ENCODE measurements at places on chromosomes 2 and 18. TPM values are rescaled to one million over a fixed set of nuclear protein-coding genes. Genes with fewer than 3 reads are reported as not detected.

Gene TRIM43
- total RNA-seq: not detected

Gene C2orf78
- not detected for total RNA-seq

Gene OR6B2
- total RNA-seq: not detected

Gene ALPG
- not detected for total RNA-seq

Gene UGT1A3
- total RNA-seq: not detected

Gene RTP5
- 0.12 TPM for total RNA-seq

DNA sequence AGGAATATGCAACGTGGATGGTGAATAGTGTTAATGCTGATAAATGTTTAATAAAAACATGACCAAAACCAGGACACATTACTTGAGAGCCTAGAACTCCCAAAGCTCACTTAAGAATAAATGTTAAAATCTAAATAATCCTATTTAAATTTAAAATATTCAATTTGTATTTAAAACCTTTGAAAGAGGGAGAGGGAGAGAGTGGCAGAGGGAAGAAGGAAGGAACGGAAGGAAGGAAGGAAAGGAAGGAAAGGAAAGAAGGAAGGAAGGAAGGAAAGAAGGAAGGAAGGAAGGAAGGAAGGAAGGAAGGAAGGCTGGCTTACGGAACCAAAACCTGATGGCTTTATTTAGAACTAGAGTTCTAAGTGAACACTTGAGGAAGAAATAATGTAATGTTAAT lies 324.1 kb upstream of the SYT4 start:
- no peak for DNase-seq

DNA sequence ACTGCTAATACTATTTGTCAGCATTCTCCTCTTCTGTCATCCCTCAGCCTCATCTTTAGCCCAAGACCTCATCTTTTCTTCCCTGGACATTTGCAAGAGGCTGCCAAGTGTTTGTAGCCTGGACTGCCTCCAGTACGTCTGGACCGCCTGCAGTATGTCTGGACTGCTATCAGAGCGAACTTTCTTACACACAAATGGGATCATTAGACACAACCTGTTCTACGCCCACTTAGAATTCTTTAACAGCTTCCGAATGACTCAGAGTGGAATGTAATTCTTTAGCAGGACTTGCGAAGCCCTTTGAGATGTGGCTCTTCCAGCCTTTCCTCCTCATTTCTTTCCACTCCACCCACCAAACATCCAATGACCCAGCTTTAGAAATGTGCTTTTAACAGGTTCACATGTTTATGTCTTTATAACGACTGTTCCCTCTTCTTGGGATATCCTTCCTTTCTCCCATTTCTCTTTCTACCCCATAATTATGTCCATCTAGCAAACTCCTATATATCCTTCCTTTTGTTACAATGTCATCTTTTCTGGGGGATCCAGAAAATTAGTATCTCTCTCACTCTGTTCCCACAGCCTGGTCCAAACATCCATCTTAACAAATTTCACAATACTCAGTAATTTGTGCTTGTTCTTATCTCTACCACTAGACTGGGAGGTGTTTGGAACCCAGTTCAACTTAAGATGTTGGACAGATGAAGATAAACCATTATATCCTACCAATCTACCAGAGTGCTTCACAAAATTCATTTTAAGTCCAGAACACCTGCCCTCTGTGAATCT lies 171.3 kb upstream of the PGAP1 start:
- no peak for DNase-seq

DNA sequence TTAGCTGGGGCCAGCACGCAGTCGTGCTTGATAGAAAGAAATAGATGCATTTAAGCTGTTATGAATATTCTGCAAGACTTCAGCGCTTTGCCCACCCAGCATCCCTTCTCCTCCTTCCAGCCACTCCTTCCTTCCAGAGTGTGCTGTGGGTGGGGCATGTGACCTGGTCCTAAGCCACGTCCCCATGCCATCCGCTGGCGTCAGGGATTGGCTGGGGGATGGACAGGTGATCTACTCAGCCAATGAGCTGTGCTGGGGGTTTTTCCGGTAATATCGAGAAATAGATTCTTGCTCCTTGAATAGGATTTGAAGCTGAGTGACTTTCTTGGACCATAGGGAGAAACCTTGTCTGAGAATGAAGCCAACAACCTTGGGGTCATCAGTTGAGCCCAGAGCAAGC lies 4.8 kb upstream of the ZAP70 start:
- DNase-seq: no peak

DNA sequence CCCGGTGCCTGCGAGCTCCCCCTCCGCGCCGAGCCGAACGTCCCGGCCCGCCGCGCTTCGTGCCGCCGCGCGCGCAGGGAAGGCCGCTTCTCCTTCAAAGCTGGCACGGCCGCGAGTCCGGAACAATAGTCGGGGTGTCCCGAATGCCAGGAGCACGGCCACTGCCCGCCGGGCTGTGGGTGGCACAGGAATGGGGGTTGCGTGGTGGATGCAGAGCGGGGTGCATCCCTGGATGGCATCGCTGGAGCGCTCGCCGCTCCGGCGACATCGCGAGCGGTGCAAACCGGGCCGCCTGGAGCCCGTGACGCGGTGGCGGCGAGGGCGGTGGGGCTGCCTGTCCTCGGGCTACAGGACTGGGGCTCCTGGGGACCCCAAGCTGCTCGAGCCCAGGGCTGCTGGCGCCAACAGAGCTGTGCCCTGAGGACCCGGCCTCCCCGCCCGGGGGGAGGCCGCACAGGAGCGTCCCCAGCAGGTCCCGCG lies 1.1 kb upstream of the SATB2 start:
- no peak for DNase-seq

- DNase-seq: no peak
Measured at GRCh38 chr2:2523461-2524347, 192.6 kb upstream of the MYT1L start.

DNA sequence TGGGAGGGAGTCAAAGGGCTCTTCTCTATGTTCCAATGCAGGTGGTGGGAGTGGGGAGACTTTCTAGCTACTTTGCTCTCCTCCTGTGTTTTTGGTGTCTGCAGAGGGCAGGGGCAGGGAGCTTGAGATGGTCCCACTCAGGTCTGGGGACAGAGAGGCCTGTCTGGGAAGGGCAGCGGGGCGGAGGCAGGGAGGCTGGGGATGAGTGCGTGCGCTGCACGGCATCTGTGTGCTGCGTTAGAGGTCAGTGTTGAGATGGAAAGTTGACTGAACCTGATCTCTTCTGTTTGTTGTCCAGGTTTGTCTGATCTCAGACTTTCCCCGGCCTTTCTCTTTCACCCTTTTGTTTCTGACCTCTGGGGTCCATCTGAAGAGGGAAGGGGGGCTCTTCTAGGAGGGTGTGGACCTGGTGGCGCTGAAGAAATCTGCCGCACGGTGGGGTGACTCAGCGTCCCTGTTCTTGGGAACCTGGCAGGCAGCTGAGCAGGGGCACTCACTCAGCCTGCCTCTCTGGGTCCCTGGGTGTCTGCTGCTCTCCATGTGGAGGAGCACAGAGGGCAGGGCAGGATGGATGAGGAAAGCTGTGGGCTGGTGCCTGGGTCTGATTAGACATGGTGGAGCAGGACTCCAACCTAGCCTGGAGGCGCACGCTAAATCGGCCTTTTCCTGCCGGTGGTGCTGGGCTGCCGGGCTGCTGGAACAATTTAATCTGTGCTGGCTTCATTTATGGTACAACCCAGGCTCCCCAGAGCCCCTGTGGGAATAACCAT lies 24.1 kb downstream of the IGFBP2 start:
- DNase-seq: no peak

- DNase-seq: peak; percentile 20
Measured at GRCh38 chr2:118224895-118225311, 136.6 kb downstream of the INSIG2 start.

GRCh38 chr2:170324640-170325046 lies 146.7 kb downstream of the MYO3B start:
- no peak for DNase-seq

DNA sequence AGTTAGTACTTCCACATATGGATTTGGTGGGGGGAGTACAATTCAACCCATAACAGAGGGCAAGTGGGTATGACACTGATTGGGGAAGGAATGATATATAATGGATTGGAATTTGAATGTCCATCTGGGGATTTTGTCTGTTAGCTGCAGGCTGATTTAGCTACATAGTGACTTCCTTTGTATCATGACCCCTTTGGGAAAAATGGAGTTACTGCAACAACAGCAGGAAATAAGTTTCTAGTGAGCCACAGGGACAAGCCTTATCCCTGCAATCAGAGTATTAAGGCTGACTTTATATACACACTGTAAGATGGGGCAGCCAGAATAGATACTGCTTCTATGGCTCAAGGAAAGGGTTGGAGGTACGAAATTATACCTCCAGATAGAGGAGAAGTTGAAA lies 404.4 kb upstream of the MEIS1 start:
- no peak for DNase-seq

DNA sequence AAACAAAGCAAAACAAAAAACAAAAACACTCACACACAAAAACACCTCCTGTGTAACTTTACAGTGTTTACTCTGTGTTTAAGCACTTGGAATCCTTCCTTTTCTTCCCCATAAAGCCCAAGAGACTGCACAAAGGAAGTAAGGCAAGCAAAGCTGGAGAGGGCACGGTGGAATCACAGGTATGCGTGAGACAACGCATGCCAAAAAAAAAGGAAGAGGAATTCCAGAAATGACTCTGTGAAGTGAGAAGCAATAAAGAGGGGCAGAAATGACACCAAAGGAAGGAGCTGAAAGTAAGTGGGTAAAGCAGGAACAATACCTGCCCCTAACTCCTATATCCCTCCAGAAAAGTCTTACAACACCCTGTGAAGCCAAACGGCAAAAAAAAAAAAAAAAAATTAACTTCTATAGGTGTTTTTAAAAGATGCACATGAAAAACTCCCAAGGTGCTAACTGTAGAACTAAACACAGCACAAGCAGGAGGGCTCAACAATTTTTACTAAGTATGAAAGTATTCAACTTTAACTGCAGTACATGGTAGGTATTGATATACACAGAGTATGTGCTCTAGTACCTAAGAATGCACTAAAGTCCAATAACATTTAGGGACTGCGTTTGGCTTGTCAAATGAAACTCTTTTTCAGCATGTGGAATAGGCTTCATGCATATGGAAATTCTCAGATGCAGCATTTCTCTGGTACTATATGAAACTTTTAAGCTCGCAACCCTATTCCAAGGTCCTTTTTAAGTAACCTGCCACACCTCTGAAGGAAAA lies 9.1 kb downstream of the RND3 start:
- DNase-seq: no peak

DNA sequence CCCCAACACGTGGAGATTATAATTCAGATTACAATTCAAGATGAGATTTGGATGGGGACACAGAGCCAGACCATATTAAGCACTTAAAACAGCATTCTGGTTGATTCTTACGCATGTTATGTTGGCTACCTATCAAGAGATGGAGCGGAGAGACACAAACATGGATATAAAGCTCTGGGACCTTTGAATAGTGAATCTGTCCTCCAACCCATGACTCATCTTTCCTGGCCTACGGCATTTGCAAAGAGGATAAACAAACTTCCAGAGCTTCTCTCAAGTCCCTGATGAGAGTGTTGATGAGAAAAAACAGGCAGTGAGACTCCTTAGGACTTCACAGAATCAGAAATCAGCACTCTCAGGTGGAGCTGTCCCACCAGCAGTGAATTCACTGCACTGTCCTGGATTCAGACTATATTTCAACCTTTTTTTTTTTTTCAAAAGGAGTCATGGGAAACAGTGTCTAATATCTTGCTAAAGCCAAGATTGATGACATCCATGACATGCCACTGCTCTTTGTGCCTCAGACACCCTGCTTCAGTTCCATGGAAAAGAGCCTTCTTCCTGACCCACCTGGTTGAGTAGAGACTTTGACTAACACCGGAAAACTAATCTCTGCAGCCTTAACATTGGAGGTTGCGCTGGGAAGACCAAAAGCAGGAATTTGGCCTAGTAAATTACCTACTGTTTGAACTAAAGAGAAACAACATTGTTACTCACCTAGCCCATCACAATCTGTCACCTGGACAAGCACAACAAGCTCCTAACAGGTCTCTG lies 62.1 kb upstream of the NPAS2 start:
- no peak for DNase-seq

GRCh38 chr18:55079481-55080355 lies 120.5 kb upstream of the CCDC68 start:
- no peak for DNase-seq

DNA sequence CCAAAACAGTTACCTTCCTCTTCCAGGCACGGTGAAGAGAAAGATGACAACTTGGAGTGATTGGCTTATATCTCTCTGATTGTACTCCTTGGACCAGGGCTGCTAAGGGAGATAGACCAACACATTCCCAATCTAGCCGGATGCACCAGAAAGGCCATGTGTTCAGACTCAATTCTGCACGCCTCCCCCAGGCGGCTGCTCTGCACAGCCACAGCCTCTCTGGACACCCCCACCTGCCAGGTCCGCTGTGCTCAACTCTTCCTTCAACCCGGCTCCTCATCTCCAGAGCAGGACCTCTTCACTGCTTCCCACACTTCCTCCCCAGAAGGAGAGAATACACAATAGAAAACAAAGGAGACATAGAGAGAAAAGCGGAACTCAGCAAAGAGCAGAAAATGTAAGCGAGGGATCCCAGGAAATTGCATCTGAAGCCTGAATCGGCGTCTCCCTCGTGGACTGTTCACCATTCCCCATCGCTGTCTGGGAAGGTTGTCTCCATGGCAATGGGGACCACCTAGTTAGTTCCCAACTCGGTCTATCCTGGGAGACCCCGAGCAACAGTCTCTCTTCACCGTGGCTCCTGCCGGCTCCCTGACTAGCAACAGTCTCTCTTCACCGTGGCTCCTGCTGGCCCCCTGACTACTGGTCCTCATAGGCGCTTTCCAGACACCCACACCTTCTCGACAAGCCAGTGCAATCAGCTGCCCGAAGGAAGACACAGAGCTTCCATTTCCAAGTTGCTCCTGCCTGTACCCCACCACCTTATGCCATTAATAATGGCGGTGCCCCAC lies 361.7 kb upstream of the MYT1L start:
- no peak for DNase-seq

DNA sequence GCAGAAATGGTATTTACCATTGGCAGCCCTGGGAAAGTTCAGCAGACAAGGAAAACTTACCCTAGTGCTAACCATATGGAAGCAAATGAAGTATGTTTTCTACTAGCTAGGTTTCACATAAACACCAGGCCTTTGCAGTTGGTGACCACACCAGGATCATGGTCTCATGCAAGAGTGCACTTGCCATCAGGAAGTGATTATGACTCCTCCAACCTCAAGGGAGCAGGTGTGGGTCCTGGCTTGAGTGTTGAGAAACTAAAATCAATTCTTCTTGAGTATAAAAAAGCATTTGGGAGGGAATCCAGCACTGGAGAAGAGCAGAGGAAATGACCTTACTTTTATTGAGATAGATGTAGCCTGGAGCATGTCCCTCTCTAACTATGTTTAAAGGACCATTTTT lies 56.8 kb upstream of the SPAG16 start:
- DNase-seq: no peak

Data from activated B cell treated with CpG ODN at 0.5 μM for 24 hours (primary cell).